ENCODE measurements at places on chromosomes 3 and 15.

- no peak for DNase-seq
Measured at GRCh38 chr3:188383748-188384147, 229.8 kb downstream of the LPP start.

DNA sequence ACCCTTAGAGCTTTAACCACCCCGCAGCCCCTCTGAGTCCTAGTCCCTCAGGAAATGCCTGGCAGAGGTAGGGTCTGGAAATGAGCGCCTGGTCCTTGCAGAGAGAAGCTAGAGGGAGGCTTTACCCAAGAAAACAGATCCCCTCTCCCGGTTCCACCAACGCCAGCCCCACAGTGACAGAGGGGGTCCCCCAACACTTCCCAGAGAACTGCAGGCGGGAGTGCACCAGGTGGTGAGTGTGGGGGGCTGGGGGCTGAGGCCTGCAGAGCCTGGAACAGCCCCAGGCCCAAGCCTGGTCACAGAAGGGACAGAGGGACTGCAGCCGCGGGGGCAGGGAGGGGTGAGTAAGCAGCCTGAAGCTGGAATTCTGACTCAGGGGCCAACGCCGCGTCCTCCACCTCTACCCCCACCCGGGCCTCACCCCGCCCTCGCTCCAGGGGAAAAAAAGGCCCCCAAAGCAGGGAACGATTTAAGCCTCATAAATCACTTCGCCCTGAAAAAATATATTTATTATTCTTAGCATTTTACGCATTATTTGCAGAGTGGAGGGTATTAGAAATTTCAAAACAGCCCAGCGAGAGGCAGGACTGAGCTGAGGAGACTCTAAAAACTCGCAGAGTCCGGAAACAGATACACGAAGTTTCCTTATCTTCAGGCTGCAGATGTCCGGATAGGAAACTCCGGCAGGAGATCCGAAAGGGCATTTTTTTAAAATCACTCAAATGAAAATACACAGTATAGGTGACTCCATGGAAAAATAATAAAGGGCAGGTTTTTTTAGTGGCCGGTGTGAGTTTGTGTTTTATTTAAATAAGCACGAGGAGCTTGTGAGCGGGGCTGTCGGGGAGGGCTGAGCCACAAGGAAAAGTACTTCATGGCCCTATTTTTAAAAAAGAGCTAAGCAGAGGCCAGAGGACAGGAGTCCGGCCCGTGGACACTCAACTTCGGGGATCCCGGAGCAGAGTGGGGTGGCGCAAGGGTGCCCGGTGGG, 10.0 kb downstream of the GATA2 start:
- DNase-seq: no peak

- DNase-seq: no peak
Measured at GRCh38 chr3:39705351-39705900, 104.0 kb upstream of the MYRIP start.

GRCh38 chr3:8856721-8857120, 87.3 kb upstream of the OXTR start:
- DNase-seq: no peak

GRCh38 chr3:157335233-157336076, 101.2 kb upstream of the PTX3 start:
- DNase-seq: no peak

- no peak for DNase-seq
Measured at GRCh38 chr3:104537323-104537722, 829.4 kb upstream of the ALCAM start.

- no peak for DNase-seq
Measured at GRCh38 chr3:187263270-187263669, 28.3 kb downstream of the MASP1 start.

Data from activated naive CD8-positive, alpha-beta T cell treated with anti-CD3 and anti-CD28 coated beads, Interleukin-2, amount 50 U/mL, for 16 hours (primary cell).